ENCODE measurements at places on chromosomes 2 and 18.

GRCh38 chr2:104861351-104862057 lies 7.6 kb downstream of the POU3F3 start:
- no peak for DNase-seq

GRCh38 chr18:54931152-54931551 lies 28.1 kb downstream of the CCDC68 start:
- DNase-seq: no peak

- DNase-seq: no peak
These were observed 125.4 kb downstream of the CELF4 start for GRCh38 chr18:37440206-37440605.

- DNase-seq: no peak
These were observed 511.7 kb downstream of the EPHA4 start for GRCh38 chr2:221060376-221060775.

DNA sequence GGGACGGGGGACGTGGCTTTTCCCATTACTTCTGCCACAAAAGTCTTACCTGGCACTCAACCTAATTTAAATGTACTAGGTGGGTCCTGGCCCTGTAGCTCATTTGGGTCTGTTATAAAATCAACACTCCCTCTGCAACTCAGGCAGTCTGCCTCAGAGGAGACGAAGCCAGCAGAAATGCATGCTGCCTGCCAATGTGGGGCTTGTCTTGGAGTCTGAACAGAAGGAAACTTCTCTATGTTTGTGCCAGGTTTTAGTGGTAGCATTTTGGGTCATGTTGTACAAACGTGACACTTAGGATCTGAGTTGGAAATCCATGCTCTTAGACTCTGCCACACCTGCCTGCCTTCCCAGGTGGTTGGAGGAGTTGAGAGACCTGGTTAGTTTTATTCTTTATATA lies 292.5 kb upstream of the FAM98A start:
- no peak for DNase-seq

DNA sequence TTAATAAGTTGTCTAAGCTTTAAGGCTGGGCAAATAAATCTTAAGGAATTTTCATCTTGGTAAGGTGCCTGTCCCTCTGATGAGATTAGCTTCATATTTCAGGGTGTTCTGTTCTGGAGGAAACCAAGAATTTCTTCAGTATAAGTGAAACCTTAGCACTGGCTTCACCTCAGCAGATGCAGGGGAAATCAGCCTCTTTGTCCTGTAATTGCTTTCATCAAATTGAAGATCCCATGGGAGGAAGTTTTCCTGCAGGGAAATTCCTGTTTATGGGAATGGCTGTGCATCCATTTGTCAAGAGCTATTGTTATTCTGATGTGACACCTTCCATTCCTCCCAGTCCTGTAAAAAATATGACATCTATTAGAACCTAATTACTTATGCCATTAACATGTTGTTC lies 174.5 kb downstream of the PTPRM start:
- DNase-seq: peak; percentile 25

DNA sequence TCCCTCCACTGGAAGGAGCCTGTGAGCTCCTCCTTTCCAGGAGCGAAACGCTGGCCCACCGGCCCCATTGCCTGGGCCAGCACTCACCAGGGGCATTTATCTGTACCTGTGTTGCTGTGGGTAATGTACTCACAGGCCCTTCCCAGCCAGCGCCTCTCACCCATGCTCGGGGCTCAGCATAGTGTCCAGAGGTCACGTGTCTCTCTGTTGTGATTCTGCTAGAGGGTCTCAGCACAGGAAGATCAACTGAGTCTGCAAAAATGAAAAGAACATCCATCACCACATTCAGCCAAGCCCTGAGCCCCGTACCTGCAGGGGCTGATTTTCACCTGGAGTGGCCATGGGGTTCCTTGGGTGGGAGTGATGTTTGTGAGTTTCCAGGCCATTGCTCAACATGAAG lies 103.1 kb upstream of the TPO start:
- DNase-seq: no peak

DNA sequence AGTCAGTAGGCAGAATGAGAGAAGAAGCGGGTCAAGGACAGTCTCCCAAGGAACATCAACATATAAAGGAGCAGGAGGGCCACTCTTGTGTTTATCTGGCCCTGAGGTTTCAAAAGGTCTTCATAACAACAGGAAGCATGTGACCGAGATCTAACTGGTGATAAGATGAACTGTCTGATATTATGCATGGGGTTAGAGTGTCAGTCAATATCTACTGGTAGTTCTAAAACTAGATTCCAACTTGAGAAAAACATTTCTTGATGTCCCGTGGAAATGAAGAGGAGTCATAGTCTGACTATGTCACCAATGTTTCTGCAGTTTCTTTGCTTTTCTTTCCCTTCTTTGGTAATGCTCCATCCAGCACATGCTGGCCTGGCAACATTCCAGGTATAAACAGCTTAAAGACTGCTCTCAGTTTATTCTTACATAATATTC lies 77.5 kb upstream of the ITPRID2 start:
- no peak for DNase-seq

DNA sequence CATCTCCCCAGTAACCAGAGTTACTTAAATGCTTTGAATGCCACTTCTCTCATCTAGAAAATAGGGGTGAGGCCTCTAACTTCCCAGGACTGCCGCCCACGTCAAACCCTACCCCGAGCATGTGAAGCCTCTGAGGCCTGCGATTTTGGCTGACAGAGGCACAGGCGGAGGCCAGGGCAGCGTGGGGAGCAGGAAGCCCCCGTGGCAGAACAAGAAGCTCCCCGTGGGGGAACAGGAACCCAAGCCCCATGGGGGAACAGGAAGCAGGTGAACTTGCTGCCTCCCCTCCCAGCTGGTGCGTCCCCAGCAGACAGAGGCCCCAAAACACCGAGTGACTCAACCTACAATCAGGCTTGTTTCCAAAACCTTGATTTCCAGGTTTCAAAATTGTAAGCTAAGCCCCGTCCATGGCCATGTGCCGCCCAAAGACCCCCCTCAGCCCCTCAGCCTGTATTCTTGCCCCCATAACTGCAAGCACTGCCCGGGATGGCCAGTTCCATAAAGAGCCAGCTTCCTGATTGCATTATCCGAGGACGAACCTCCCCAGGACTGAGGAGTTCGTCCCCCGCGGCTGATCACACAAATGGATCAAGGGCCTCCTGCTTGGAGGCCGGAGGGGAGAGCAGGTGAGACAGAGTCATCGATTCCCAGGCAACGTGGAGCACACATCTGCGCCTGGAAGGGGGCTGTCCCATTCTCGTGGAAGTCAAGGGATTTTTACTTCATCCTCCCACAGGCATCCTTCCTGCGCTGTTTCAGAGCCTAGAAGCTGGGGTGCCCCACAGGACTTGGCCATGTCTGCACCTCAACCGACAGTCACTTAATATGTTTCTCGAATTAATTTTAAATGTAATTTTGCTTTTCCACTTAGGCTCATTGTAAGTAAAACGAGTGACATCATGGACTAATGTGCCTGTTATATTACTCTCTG lies 36.3 kb upstream of the CTDP1 start:
- no peak for DNase-seq

- DNase-seq: no peak
These were observed 283.4 kb downstream of the MTX2 start for GRCh38 chr2:176552501-176553135.

GRCh38 chr2:191933307-191934105 lies 86.6 kb upstream of the CAVIN2 start:
- DNase-seq: peak; percentile 42

DNA sequence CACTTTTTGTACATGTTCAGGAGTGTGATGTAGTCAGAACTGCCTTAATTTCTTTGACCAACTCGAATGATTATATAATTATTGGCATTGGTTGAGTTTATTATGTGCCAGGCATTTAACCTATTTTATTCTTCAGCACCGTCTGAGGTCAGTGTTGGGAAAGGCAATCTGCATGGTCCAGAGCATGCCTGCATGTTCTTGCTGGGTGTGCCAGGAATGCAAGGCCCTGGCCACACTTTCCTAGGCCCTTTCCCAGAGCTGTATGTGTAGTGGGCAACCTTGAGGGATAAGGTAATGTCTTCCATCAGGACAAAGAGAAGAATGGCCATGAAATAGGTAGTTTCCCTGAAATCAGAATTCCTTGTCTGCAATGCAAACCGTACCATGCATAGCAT lies 9.7 kb upstream of the SNRNP200 start:
- no peak for DNase-seq

GRCh38 chr18:28124131-28125029 lies 52.5 kb downstream of the CDH2 start:
- no peak for DNase-seq

DNA sequence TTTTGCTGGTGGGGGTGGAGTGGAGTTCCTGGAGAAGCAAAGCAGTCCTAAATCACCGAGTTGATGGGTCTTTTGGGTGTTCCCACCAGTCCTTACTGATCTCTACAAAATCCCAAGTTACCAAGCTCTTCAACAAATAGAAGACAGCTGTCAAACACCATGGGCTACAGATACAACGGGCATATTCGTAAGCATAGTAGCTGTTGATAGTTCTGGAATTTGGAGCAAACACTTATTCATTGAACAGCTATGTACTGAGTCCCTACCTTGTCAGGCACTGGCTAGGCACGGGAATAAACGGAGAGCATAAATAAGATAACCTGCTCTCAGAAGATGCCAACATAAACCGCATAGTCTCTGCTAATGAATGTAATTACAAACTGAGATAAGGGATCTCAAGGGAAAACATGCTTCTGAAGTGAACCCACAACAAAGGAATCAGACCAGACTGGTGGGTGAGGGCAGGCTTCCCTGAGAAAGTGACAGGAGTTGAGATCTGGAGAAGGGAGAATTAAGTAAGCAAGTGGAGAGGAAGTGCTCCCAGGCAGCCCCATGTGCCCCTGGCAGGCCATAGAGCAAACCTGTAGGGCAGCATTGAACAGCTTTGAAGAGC lies 947 bp upstream of the ANKRD44 start:
- no peak for DNase-seq

DNA sequence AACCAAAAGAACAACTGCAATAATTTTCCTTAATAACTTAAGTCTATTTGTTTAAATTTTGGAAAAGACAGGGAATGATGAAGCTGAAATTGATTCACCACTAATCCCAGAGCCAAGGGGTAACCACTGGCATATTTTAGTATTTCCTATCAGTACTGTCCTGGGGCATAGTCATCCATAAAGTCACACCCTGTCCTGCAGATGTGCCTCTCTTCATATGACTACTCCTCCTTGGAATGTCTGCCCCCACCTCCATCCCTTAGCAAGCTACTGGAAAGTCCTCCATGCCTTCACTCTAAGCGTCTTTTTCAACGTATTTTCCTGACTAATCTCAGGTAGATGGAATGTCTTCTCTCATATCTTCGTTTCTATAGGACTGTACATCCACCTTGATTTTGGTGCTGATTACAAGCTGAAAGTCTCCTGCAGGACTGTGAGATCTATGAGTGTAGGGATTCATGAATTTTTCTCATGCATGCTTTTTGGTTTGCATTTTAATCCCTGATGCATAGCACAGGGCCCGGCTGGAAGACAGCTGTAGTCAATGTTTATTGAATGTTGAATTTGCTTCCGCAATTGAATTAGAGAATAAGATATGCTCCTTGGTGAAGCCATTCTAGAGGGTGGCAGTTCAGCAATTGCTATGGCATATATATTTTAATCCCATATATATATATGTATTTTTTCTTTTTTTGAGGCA lies 85.6 kb downstream of the MOGAT1 start:
- no peak for DNase-seq

- no peak for DNase-seq
These were observed 250.0 kb downstream of the SOX11 start for GRCh38 chr2:5942204-5942603.

DNA sequence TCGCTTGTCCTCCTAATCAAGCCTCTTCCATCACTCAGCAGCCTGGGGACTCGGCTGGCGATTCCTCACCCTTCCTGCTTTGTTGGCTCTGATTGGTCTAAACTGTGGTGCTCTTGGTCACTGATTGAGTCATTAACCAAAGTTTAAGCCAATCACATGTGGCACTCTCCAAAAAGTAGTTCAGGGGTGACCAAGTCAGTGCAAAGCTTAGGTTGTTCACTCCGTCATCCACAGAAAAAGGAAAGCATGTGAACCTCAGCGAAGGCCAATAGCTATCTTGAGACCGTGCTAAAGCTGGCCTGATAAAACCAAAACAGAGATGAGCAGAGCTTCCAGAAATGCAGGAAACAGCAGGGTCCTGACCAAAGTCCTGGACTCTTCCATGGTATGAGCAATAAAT lies 4.9 kb downstream of the ALPK2 start:
- DNase-seq: no peak

DNA sequence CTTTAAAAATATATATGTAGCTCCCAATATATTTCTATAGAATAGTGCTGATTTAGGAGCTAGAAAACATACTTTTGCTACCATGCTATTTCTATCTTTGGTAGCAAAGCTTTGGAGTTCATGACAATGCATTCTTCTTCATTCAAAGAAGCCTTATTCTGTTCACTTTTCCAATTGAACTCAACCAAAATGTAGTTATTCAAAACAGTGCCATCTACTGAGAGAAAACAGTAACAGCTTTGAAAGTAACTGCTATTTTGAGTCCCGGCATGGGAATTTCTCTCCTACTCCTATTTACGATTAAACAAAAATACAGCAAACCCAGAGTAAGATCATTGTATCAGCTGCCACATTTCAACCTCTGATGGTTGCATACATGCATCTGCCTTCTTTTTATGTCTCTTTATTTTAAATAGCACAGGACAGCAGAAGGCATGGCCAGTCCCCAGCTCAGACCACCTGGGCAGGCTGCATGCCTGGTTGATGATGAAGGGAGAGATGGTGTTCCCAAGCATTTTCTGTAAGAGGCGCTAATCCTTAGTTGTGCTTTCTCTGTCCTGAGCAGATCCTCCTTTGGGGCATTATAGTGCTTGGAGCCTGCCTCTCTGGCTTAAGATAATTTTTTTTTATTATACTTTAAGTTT lies 69.7 kb upstream of the SULT1C3 start:
- no peak for DNase-seq

- peak; percentile 19 for DNase-seq
These were observed 11.1 kb downstream of the TRAK2 start for GRCh38 chr2:201440182-201440581.

DNA sequence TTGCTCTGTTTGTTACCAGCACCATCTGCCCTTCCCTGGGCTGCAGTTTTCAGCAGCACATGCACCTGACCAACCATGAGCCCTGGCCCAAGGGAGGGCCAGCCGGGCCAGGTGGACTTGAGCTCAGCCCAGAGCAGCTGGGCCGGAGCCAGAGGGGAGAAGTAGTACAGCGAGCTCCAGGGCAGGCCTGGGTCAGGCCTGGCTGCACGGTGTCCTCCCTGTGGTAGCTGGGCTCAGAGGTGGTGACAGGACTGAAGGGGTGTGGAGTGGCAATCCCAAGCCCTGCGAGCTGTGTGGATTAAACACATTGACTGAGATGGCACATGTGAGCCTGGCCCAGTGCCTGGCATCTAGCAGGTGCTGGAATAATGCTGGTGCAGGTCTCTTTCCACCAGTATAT lies 222.2 kb downstream of the GLI2 start:
- no peak for DNase-seq

DNA sequence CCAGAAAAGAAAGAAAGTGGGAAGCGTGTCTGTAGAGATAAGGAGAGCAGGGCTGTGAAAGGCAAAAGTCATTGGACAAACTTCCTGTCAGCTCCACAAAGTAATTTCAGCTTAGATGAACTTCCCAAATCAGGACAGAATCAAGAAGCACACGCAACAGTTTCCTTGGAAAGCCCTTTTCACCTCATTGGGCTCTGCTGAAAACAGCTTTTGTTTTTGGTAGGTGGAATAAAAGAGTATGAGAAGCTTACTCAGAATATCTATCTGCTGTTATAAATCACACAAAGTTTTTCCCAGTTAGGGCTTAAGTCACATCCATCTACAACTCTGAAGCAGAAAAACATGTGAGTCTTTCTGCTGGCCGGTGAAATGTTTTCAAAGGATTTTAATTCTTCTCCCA lies 42.4 kb upstream of the EFEMP1 start:
- DNase-seq: no peak
